ENCODE measurements at places on chromosomes 6 and 20.

DNA sequence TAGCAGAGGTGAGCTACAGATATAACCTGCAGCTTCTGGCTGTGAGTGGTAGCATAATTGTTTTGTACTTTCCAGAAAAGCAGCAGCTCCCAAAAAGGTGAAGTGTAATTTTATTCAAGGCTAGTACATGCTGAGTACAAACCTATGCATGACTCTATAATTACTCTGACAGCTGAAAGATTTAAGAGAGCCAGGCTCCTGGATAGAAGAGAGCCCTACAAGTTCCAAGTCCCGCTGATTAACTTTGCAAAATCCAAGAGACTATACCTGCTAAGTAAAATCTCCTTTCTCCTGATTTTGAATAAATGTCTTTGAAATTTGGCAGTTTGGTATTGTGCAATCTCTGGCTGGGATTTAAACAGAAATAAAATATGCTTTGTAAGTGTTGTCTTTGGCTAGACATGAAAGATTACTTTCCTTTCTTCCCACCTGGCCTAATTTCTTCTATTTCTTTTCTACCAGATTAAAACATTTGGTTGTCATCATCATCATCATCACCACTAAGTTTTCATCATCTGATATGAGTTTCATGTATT lies 79.5 kb downstream of the CTNNBL1 start:
- no peak for DNase-seq

DNA sequence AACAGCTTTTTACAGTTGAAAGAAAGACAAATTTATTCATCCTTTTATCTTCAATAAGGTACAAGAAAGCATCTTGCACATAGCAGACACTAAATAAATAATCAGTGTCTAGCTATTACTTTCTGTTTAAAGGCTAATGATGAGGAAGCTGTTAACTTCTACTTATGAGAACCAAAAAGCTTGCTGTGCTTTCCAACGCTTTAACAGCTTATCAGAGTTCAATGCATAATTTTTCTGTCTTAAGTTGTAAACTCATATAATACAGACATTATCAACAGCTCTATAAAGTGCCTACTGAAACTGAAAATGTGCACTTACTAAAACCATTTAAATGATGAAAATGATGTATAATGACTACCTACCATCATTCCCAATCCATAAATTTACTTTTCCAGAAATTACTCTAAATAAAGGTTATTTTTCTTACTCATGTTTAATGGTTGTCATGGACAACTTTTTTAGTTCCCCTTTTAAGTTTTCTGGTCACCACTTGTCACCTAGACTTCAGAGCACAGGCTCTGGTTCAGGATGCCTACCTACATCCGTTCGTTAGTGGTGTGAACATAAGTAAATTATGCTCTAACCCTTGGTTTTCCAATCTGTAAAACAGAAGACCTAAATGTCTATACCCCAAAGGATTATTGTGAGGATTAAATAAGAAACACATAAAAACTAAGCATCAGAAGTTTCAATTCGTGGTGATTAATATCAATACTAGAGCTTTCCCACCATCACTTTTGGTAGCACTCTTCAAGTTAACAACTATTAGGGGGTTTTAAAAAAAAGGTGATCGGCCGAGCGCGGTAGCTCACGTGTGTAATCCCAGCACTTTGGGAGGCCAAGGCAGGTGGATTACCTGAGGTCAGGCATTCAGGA lies 8.0 kb downstream of the PNISR start:
- DNase-seq, result no peak

- DNase-seq, result no peak
Observed at GRCh38 chr6:2528156-2528555, 222.6 kb downstream of the MYLK4 start.

- no peak for DNase-seq
Observed at GRCh38 chr20:56420940-56421688, 9.1 kb downstream of the CASS4 start.

DNA sequence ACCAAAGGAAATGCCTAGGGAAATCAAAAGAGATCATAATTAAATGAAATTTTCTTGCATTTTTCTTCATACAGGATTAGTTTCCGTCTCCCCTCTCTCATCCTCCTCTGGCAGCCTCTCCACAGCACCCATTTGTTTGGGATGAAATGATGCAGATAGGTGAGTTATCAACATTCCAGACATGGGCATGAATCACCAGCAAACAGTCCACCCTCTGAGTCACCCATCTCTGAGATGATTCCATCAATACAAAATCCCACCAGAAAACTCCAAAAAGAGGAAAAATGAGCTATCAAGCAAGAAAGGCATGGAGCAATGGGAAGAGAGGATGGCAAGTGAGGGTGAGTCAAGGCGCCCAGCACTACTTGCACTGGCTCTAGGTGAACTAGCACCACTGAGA lies 11.4 kb downstream of the MC3R start:
- DNase-seq, result no peak

DNA sequence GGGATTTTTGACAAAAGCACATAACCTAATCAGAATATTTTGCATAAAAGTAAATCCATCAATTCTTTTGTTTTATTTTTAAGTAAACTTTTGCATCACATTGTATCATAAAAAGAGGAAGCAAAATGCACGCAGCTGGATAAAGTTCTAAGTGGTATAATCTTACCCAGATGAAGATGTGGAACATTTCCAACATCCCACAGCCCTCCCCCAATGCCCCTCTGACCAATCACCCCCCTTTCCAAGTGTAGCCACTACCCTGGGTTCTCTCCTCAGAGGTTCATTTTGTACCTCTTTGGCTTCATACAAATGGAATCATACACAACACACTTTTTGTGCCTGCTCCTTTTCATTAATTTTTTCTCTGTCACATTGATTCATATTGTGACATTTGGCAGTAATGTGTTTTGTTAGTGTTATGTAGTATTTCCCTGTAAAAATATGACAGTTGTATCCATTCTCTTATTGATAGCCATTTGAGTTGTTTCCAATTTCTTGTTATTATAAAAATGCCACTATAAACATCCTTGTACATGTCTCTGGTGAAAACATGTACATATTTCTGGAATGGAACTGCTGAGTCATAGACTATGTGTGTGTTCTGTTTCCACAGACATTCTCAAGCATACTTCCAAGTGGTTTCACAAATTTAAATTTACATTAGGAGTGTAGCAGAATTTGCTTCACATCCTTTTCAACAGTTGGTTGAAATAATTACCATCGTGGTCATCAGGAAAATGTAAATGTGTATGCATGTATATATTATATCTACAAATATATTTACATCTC lies 92.9 kb upstream of the SYNDIG1 start:
- no peak for DNase-seq

GRCh38 chr6:47484616-47485015 lies 7.0 kb downstream of the CD2AP start:
- no peak for DNase-seq
